ENCODE measurements at places on chromosomes 13 and 19.

DNA sequence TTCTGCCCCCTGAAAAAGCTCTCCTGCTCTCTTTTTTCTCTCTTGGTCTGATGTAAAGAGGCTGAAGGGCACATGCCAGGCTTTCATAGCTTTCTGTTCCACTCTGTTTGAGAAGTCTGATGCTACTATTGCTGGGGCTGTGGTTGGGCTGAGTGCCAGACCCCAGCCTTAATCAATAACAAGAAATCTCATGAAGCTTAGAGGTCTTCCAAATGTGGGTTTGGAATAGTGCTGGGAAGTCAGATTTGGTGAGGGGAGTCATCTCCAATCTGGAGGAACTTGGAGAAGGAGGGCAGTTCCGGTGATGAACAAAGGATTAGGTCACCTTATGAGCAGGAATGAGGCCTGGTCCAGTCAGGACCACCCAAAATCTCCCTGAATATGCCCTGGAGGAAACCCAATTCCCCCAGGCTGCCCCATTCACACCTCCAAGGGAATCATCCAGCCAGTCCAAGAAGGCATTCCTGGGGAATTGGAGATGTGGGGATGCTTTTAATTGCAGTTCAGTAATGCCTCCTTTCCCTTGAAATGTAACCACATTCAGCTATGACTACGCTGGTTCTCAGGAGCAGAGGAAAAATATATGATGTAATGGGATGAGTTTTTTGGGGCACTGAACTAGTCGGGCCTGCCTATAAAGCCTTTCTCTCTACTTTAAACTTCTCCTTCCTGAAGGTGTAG, 102.0 kb downstream of the STARD13 start:
- no peak for DNase-seq

- peak; percentile 52 for DNase-seq
Measured at GRCh38 chr13:47798906-47799305, 202.2 kb downstream of the SUCLA2 start.

DNA sequence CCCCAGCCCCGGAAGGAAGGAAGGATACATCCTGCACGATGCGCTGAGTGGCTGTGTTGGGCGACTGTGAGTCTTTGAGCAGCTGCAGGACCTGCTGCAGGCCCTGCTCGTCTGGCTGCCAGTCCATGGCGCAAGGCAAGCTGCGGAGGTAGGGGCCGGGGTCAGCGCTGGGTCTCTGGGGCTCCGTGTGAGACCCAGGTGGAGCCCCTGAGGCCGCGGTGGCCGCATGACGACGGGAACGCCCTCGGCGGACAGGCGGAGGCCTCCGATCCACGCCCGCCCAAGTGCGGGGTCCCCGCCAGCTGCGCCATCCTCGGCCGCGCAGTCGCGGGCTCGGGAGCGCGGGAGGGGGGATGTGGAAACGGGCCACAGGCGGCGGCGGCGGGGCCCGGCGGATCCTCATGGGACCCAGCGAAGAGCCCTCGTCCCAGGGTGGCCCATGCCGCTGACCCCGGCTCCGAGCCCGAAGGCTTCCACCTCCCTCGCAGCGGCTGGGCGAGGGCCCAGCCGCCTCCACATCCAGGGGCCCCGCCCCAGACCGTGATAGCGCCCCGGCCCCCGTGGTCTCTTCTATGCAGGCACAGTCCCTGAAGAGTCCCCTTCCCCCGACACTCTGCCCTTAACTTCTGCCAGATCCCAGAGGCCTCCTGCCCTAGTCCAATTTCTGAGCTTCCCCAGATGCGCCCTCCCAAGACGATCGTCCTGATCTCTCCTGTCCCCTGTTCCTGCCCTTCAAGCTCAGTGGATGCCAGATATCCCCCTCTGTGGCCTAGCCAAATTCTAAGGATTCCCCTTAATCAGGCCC, 2.7 kb downstream of the TNPO2 start:
- peak; percentile 58 for DNase-seq

DNA sequence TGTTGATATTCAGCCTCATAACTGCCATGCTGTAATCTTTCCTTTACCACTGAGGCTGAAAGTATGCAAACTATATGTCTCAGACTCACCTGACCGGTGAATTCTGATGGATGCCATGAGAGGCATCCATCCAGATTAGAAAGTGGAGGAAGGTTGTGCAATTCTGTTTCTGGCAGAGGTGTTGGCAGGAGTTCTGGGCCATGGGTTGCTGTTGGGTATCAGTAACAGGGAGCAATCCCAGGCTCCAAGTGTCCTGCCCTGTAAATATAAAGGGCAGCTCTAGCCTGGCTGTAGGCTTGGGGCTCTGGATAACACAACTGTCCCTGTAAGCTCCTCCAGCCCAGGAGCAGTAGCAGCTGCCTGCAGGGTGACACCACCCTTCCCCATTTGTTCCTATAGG, 77.4 kb upstream of the ABCC4 start:
- DNase-seq, result no peak

DNA sequence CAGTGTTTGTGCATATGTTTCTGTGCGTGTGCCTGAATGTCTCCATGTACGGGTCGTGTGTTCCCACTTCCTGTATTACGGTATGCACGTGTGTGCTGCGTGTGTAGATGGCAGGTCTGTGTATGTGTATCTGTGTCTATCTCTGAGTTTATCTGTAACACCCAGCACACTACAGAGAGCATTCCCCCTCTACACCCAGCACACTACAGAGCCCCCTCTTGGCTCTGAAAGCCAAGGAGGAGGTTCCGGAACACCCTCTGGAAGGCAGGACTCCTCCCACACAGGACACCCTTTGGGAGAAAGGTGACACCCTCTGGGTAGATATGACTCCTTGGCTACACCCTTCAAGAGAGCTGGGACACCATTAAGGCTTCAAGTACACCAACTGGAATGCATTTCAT, 2.1 kb upstream of the ERFL start:
- DNase-seq, result no peak

- no peak for DNase-seq
Measured at GRCh38 chr13:48268019-48268418, 35.0 kb downstream of the ITM2B start.
